ENCODE measurements at places on chromosomes 5 and 9.

- DNase-seq, result no peak
Measured at GRCh38 chr5:13358342-13358741, 586.1 kb downstream of the DNAH5 start.

- DNase-seq, result no peak
Measured at GRCh38 chr9:76764138-76764537, at the start of gene PCA3. PCA3 (plus strand) TSS chr9:76764438.

DNA sequence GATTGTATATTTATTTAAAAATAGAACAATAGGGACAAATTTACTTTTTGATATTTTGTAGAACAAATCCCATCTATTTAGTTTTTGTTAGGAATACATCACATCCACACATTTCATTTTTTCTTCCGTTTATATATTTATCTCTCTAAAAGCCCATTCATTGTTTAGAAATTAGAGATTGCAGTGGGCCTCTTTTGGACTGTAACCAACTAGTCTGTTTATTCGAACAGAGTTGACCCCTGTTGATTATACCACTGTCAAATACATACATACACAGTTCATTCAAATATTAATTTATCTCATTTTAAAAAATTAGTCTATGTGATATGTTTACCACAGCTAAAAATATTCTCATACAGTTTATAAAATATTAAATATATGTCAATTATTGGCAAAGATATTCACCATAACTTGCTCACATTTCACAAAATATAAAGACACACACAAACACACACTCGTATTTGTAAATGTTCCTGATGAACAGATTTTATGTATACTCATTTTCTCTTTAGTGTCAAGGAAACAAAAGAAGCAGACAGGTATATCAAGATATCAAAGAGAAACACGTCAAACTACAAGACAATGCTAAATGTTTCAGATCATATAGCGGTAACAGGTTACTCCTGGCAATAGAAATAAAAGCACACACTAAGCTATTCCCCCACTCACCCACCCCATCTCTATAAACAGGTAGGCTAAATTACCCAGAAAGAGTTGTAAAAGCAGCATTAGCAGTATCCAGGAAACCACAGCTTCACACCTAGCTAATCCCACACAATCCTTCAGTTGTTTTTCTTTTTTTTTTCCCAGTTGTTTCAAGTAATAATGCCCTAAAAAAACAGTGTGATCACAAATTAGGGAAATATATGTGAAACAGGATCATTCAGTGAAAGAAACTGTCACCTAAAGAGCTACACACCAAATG lies 283.9 kb downstream of the ADAMTS6 start:
- DNase-seq, result no peak

DNA sequence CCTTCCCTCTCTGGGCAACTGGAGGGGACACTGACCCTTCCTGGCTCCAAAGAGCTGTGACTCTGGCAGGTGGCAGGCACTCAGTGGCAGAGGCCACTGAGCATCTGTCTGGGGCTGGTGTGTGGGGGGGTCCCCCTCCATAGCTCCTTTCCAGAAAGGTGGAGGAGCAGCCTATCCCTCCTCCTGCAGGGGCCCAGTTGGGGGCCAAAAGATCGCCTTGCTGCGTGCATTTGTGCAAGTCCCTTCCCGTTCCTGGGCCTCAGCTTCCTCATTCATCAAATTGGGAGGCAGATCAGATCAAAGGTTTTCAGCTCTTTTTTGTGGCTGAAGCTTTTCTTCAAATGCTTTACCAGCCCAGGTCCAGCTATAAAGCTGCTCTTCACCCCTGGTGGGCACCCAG lies 77.7 kb downstream of the NTNG2 start:
- no peak for DNase-seq
